Left ventricle myocardium superior (tissue), 1 donor: ENCODE measurements at places on chromosomes 11 and 22. TPM values are rescaled to one million over a fixed set of nuclear protein-coding genes. Genes with fewer than 3 reads are reported as not detected.

GRCh38 chr11:118406599-118407166 lies 5.3 kb downstream of the ATP5MG start:
- no peak for DNase-seq

DNA sequence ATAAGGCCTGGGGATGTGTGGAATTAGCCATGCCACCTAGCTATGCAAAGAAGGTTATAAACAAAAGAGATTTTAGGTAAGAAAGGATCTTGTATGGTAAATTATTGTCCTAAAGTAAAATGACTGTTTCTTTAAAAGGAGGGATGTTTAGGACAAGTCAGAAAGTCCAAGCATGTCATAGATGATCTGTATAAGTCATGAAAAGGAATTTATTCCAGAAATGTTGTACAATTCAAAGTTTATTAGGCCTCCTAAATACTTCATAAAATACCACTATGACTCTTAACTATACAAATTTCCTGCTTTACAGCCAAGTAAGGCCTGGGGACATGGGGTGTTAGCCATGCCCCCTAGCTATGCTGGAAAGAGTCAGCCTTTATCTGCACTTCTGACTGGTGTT lies 22.7 kb downstream of the OR5A2 start:
- no peak for DNase-seq

GRCh38 chr11:88683024-88683423 lies 345.5 kb upstream of the CTSC start:
- DNase-seq: no peak

GRCh38 chr22:35409783-35410662 lies 10.1 kb downstream of the MCM5 start:
- peak; percentile 44 for DNase-seq

GRCh38 chr11:130553306-130553705 lies 104.9 kb downstream of the ADAMTS15 start:
- DNase-seq: no peak

GRCh38 chr11:16394947-16395346 lies 38.6 kb upstream of the SOX6 start:
- DNase-seq: no peak

GRCh38 chr11:68687311-68687710 lies 3.0 kb downstream of the GAL start:
- no peak for DNase-seq

GRCh38 chr22:45263463-45264269 lies 21.1 kb upstream of the UPK3A start:
- peak; percentile 83 for DNase-seq

GRCh38 chr11:6437993-6438392 lies 2.8 kb downstream of the HPX start:
- DNase-seq: no peak

- no peak for DNase-seq
Measured at GRCh38 chr11:86874304-86875056, 74.1 kb downstream of the PRSS23 start.

DNA sequence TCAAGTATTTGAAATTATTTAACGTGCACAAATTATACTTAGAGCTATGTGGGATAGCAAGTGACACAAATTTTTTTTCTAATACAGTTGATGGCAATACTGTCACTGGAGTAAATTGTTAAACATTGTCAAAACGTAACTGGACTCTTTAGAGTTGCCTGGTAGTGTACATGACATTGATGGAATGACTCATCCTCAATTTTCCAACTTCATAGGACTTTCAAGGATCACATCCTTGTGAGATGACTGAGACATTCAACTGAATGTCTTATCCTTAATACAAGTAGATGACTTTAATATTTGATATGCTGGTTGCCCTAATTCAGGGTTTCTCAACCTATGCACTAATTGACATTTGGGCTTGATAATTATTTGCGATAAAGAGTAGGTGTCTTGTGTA lies 310.0 kb downstream of the SWAP70 start:
- no peak for DNase-seq

The LMO2 gene
- 10.9 TPM for total RNA-seq

The ISX gene
- total RNA-seq: not detected

The GDPD4 gene
- total RNA-seq: not detected

The ANO9 gene
- 1.3 TPM for total RNA-seq
